ENCODE measurements at places on chromosomes 6 and 20.

- DNase-seq, result no peak
Observed at GRCh38 chr6:81981812-81982211, 229.3 kb upstream of the TENT5A start.

GRCh38 chr6:169803271-169803811 is 51.9 kb downstream of the ERMARD start:
- no peak for DNase-seq

DNA sequence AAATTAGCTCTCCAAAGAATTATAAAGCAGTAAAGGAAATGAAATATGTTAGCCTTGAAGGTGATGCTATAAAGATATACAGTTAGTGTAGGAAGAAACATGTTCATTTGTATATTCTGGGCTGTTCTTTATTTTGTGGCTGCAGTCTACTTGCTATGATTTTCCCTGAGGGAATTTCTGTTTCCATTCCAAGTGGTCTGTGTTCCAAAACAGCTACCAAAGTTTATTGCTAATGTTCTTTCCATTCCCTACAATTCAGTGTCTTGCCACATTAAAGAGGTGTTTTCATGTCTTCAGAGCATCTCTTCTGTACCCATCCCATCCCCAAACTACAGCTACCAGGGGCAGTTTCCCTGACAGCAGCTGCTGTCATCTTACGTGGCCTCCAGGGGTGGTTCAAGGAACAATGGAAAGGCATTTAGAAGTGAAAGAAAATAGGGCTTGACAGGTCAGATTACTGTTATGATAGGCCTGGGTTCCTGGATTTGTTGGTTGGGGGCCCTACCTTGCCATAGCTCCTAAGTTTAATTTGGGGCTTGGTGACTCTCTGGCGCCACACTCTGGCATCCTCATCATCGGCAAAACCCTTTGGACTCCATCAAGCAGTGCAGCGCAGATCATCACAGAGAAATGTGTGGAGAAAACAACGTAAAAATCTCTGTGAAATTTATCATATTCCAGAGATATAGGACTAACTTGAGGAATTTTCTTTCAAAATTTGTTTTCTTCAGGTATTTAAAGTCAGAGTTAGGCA is 33.8 kb upstream of the AIG1 start:
- peak; percentile 66 for DNase-seq

DNA sequence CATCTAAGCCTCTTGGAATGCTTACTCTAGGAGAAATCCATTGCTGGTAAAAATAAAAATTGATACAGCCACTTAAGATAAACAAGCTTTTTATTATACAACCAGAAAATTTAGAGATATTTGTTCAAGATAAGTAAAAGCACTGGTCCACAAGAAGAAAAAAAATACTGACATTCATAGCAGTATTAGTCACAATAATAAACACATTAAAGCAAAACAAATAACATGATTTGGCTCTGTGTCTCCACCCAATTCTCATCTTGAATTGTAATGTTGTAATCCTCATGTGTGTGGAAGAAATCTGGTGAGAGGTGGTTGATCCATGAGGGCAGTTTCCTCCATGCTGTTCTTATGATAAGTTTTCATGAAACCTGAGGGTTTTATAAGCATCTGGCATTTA is 1093.5 kb upstream of the ADGRB3 start:
- DNase-seq, result no peak

DNA sequence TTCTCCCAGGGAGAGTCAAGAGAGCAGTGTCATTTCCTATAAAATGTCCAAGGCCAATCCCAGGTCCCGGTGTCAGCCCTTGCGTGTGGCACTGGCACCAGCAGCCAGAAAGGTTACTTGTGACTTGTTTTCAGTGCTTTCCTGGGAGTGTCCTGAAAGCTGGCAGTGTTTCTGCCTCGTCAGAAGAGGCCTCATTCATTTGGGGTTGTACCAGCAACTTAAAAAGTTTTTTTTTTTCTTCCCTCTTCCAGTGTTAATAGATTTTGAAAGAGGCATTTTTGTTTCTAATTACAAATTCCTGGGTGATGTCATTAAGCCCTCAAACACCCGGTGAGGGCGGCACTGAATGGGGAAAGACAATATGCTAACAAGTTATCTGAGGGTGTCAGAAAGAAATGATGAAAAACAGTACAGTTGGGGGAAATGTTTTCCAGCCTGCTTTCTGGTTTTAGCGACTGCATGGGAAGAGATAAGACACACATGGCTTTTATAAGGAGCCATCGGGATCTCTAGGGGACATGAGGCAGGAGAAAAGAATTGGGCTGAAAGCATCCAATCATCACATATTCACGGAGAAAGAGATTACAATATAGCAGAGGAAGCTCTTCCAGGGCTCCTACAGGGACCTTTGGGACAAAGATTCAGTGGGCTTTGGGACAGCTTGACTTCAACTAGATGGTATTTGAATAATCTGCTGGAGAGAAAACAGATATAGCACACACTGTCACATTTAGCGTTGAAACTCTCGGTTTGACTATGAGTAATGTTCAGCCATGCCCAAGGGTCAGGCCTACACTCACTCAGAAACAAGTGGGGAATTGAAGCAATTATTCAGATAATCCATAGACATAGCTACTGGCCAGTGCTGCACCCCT is 153.0 kb downstream of the BCAS1 start:
- DNase-seq, result no peak

DNA sequence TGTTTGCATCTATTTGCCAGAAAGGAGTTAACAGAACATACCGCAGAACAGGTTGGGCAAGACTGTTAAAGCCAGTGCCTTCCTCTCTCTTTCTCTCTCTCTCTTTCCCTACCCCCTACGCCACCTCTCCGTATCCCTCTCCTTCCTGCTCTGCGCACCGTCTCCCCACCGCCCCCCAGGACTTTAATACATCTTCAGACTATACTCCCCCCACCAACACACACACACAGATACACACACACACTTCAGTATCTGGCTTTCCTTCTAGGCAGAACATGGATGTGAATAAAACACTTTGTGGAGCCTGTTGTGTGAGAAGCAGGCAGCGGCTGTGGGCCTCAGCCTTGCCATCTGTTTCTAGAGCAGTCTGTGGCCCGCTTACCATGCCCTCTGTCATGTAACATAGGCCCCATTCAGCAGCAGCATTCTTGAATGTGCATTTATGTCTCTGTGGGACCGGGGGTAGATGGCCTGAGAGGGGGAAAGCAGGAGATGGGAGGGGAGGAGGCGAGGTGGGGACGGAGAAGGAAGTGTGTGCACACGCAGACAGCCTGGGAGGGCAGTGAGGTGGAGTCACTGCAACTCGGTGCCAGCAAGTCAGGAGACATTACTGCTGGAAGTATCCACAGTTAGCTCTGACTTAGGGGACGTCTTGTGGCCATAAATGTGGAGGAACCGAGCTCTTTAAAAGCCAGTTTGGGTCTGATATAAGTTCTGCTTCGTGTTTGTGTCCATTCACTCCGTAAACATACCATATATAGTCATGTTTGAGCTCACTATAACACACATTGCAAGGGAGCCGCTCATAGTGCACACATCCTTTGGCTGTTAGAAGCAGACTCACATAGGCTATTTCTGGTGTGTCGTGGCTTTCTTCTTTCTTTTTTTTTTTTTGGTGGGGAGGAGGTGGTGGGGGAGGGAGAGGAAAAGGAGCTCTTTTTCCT is 38.4 kb downstream of the RREB1 start:
- DNase-seq, result no peak

- no peak for DNase-seq
Observed at GRCh38 chr6:137043710-137044365, 927 bp downstream of the IL20RA start.

- DNase-seq, result no peak
Observed at GRCh38 chr20:51562332-51563173, 20.0 kb upstream of the NFATC2 start.

DNA sequence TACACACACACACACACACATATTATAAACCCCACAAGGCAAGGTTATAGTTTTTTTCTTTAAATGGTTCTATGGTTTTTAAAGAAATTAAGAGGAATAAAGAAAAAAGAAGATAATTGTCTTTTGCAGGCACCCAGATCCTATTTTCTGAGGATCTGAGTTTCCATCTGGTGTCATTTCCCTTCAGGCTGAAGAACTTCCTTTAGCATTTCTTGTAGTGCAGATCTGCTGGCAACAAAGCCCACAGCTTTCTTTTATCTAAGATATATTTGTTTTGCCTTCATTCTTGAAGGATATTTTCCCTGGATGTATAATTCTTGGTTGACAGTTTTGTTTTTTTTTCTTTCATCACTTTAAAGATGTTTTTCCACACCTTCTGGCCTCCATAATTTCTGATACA is 57.6 kb upstream of the PMEPA1 start:
- no peak for DNase-seq

GRCh38 chr20:49693435-49694171 is 20.1 kb downstream of the B4GALT5 start:
- DNase-seq, result no peak

DNA sequence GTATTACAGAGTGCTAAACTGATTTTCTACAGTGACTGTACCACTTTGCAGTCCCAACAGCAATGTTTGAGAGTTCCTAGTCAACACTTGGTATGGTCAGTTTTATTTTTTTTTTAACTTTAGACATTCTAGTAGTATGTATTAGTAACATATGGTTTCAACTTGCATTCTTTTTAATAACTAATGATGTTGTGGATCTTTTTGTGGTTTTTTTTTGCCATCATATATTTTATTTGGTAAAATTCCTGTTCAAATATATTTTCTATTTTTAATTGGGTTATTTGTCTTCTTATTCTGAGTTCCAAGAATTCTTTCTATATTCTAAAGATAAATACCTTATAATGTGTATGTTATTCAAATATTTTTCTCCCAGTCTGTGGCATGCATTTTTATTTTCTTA is 189.4 kb upstream of the ECI2 start:
- DNase-seq, result no peak

- no peak for DNase-seq
Observed at GRCh38 chr6:111662794-111663593, 57.3 kb upstream of the TRAF3IP2 start.

- DNase-seq, result no peak
Observed at GRCh38 chr6:55239099-55239498, 64.8 kb downstream of the HCRTR2 start.

GRCh38 chr20:35007413-35007812 is 51.7 kb downstream of the MYH7B start:
- DNase-seq, result peak; percentile 44

- DNase-seq, result no peak
Observed at GRCh38 chr6:37792457-37793033, 27.0 kb upstream of the ZFAND3 start.

GRCh38 chr6:169289619-169290339 is 36.1 kb upstream of the THBS2 start:
- no peak for DNase-seq

DNA sequence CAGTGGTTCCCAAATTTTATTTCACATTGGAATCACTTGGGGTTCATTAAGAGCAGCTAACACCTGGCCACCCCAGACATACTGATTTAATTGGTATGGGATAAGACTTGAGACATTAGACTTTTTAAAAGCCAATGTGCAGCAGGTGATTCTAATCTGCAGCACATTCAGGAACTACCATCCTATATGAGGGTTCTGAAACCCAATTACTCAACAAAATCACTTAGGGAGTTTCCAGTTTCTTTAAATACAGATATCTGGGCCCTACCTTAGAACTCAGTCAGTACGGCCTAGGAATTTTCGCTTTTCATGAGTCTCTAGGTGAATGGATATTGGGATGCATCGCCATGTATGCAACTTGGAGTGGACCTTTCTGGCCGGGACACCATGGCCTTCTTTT is 24.0 kb upstream of the L3MBTL3 start:
- no peak for DNase-seq

GRCh38 chr6:75460681-75461080 is 32.9 kb downstream of the FILIP1 start:
- DNase-seq, result no peak

DNA sequence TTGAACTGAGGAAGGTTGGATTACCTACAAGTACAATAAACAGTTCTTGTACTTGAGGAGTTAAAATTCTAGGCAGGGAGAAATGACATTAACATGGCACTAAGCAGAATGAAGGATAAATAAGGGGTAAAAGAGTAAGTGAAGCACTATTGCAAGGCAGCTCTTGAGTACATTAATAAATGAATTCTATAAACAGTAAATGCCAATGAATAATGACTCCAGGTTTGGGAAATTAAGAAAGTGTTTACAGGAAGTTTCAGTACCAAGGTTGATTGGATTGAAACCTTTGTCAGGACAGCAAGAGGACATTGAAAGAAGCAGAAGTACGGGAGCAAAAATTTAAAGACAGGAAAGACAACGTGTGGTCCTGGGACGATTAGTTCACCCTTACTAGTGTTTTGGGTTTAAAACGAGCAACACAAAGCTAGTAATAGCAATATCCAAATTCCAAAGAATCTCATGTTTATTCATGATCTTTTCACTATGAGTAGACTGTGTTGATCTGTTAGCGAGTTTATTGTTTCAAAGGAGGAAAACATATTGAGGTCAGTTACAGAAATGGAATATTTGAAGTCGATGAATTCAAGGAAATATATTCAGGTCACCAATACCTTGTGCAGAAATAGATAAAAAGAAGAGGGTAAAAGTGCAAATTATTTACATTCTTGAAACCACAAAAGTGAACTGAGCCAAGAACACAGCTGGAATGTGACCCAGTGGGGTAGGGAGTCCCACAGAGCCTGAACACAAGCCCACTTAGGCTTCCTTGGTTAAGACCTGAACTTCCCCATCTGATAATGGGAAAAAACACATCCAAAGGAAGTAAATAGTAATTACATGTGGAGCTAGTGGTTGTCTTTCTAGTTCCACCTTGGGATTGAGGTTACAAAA is 80.8 kb downstream of the MKKS start:
- no peak for DNase-seq

DNA sequence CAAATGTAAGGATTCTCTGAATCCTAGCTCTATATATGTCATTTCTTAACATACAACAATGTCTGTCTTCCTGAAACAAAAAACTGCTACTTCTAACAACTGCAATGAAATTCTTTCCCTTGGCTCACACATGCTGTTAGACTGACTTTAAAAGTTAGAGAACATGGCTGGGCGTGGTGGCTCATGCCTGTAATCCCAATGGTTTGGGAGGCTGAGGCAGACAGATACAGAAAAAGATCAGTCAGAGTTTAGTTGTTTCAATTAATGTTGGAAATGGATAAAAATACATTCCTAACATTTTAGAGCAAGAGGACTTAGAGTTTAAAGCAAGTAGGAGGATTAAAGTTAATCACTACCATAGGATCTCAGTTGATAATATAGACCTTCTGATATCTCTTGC is 28.7 kb upstream of the KIAA1586 start:
- DNase-seq, result no peak

DNA sequence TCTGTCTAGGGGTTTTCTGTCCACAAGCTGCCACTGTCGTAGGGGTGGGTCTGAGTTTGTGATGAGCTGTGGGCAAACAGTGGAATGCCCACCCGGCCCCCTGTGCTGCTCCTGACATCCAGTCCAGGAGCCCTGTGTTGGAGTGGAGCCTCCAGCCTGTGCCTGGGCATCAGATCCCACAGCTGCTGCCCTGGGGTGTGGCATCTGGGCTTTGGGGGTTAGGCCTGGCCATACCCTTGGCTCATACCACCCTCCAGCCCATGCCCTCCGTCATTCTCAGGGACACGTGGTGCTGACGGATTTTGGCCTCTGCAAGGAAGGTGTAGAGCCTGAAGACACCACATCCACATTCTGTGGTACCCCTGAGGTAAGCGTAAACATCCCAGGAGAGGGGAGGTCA is 12.9 kb downstream of the SGK2 start:
- no peak for DNase-seq
